ENCODE measurements at places on chromosomes 13 and 19.

- no peak for DNase-seq
Observed at GRCh38 chr13:97116754-97117153, 105.4 kb upstream of the MBNL2 start.

DNA sequence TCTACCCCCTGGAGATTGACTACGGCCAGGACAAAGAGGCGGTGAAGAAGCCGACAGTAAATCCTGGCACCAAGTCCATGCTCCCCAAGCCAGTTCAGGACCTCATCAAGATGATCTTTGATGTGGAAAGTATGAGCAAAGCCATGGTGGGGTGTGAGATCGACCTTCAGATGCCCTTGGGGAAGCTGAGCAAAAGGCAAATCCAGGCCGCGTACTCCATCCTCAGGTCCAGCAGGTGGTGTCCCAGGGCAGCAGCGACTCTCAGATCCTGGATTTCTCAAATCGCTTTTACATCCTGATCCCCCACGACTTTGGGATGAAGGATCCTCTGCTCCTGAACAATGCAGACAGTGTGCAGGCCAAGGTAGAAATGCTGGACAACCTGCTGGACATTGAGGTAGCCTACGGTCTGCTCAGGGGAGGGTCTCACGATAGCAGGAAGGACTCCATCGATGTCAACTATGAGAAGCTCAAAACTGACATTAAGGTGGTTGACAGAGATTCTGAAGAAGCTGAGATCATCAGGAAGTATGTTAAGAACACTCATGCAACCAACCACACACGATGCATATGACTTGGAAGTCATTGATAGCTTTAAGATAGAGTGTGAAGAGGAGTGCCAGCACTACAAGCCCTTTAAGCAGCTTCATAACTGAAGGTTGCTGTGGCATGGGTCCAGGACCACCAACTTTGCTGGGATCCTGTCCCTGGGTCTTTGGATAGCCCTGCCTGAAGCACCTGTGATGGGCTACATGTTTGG, 24.0 kb upstream of the ANKRD10 start:
- no peak for DNase-seq

DNA sequence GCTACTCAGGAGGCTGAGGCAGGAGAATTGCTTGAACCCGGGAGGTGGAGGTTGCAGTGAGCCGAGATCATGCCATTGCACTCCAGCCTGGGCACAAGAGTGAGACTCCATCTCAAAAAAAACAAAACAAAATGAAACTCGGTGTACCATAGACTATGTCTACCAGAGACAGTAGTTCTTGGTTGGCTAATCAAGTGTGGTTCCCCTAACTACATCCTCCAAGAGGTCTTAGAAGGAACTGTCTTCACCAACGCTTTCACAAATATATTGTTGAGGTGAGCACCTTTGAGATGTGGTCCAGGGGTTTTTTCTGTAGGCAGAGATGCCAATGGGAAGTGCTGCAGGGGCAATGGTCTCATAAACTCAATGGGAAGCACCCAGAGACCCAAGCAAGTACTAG, 48.0 kb downstream of the RFC3 start:
- DNase-seq = no peak

DNA sequence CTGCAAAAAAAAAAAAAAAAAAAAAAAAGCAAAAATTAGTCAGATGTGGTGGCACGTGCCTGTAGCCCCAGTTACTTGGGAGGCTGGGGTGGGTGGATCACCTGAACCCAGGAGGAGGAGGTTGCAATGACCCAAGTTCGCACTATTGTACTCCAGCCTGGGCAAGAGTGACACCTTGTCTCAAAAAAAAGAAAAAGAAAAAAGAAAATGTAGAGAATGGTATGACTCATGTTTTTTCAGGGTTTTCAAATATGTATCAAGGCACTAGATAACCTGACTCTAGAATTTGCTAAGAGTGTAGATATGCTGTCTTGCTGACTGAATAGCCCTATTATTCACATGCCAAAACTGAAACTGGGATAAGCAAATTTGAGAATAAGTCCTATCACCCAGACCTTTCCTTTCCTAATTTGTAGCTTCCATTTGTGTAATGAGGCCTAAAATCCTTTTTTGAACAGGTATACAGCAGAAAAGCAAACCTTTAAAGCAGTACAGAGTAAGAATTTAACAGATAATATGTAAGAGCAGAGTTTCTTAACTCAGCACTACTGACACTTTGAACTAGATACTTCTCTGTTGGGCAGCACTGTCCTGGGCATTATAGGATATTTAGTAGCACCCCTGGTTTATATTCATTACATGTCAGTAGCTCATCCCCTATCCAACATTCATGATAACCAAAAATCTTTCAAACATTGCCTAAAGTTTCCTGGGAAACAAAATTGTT, 108.6 kb downstream of the ELF1 start:
- DNase-seq = no peak
